Activated CD4-positive, alpha-beta memory T cell treated with anti-CD3 and anti-CD28 coated beads, Interleukin-2, amount 10 ng/mL, durations not matched to agents 7 days and 5 days (primary cell): ENCODE measurements at places on chromosomes 7 and 10. TPM values are rescaled to one million over a fixed set of nuclear protein-coding genes. Genes with fewer than 3 reads are reported as not detected.

The ZNF853 gene
- total RNA-seq = 0.23 TPM

GRCh38 chr7:136134503-136134902 is 157.3 kb upstream of the MTPN start:
- H3K4me1 ChIP-seq = peaks cover 12% of the 10 kb centered on the region
- DNase-seq = no peak
- H3K36me3 ChIP-seq = no peaks in the 10 kb centered on the region
- H3K4me3 ChIP-seq = no peak overlapping the region
- H3K27me3 ChIP-seq = no peaks in the 10 kb centered on the region

DNA sequence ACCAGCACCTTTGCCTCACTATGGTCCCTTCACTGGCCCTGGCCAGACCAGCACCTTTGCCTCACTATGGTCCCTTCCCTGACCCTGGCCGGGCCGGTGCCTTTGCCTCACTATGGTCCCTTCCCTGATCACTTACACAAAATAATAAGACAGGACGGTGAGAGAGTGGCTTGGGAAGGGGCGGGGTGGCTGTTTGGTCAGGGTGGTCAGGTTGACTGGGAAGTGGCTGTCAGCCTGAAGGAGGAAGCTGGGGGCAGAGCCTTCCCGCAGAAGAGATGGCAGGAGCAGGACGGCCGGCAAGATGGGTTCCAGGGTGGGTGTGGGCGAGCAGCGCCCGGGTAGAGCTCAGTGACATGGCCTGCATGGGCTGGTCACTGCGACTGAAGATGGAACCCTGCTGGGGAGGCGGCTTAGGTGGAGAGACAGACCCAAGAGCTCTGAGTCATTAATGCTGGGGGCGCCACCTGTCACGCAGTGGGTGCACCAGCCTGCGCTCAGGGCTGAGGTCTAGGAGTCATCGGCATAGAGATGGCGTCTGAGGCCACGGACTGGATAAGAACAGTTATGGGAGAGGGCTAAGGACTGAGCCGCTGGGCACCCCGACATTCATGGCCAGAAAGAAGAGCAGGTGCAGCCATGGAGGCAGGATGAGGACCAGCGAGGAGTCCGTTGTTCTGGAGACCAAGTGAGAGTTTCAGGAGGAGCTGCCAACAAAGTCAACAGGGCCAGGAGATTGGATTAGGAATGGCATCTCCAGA is 91.8 kb downstream of the CHST15 start:
- H3K27me3 ChIP-seq = peaks cover 2% of the 10 kb centered on the region
- H3K27ac ChIP-seq = no peak overlapping the region
- no peak for DNase-seq
- no peaks in the 10 kb centered on the region for H3K4me1 ChIP-seq
- H3K36me3 ChIP-seq = no peaks in the 10 kb centered on the region

DNA sequence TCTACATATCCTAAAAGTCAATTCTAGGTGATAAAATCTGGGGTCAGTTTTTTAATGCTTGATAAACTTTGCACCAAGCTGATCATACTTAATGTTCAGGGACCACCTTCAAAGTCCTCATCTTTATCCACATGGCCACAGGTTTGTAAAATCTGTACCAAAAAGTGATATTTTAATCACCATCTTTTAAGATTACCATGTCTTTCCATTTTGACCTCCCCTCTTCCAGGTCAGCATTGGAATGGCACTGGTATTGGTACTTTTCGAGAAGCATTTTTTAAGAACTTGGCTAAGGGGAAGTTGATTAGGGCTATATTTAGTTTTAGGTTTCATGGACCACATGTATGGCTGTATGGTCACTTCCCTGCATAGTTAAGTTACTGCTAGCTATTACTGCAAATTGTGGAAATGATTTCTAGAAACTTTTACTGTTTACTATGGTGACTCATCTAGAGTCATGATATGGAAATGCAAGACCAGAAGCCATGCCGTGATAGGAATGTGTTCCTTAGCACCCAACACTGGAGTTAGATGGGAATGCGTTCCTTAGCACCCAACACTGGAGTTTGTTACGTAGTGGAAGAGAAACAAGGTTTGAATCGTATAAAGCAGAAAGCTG is 50.8 kb upstream of the ABLIM1 start:
- H3K4me3 ChIP-seq = no peak overlapping the region
- no peaks in the 10 kb centered on the region for H3K36me3 ChIP-seq
- H3K27ac ChIP-seq = no peak overlapping the region
- no peaks in the 10 kb centered on the region for H3K4me1 ChIP-seq
- no peak for DNase-seq
- H3K27me3 ChIP-seq = peaks cover 39% of the 10 kb centered on the region

- no peak overlapping the region for H3K27ac ChIP-seq
- DNase-seq = no peak
- H3K27me3 ChIP-seq = no peaks in the 10 kb centered on the region
- peaks cover 1% of the 10 kb centered on the region for H3K4me1 ChIP-seq
Measured at GRCh38 chr10:47081264-47081663, 170.0 kb downstream of the PTPN20 start.

DNA sequence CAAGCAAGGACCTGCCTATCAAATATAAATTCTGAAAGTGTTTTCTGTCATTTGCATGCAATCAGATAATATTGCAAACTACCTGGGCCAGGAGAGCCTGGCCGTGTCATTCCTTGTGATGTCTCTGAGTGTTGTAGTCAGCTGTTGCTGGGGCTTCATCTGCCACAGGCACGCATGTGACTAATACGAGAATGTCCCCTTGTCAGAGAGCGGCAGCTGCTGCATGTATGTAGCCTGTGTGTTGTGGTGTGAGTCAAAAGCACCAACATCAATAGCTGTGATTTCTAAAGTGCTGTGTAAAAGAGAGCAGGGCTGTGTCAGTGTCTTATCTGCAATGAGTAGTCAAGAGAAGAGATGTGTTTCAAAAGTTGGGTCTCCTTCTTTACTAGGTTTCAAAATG is 155.4 kb downstream of the POU6F2 start:
- peaks cover 3% of the 10 kb centered on the region for H3K27me3 ChIP-seq
- H3K27ac ChIP-seq = no peak overlapping the region
- H3K4me1 ChIP-seq = no peaks in the 10 kb centered on the region

The MRPL32 gene
- 47.4 TPM for total RNA-seq

The GIMAP8 gene
- total RNA-seq = 25.1 TPM

- no peaks in the 10 kb centered on the region for H3K27me3 ChIP-seq
- no peak for DNase-seq
- no peak overlapping the region for H3K4me3 ChIP-seq
- H3K27ac ChIP-seq = no peak overlapping the region
- H3K4me1 ChIP-seq = no peaks in the 10 kb centered on the region
- no peaks in the 10 kb centered on the region for H3K36me3 ChIP-seq
Measured at GRCh38 chr10:25907261-25907660, 26.8 kb upstream of the MYO3A start.

The CHPF2 gene
- total RNA-seq = 56.0 TPM

DNA sequence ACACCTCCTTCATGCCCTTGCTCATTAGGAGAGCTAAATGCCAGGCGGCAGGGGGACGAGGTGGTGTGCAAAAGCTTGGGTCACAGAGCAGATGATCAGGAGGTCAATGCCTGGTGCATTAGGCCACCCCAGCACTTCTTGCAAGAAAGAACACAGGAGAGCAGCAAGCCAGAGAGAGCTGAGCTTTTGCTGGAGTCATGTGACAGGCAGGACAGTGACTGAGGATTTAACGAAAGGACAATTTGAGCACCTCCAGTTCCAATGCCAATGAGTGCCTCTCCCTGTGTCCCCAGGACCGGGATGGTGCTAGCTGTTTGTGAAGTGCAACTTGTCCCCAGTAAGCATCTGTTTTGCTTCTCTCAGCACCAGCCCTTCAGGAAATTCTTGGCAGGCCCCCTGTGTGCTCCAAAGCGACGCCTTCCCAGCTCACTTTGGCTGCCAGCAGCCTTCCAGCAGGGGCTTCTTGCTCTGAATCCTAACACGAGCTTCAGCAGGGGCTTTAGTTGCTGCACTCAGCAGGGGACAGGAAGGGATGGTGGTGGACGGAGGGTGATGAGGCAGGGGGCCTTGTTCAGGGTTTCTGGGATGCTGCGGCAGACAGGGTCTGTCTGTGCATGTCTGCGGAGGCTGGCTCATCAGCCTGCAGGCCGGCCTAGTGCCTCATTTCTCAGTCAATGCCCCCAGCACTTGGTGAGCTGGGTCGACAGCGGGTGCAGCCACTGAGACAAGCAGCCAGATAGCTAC is 368.1 kb downstream of the RPS24 start:
- no peak overlapping the region for H3K27ac ChIP-seq
- H3K27me3 ChIP-seq = peaks cover 7% of the 10 kb centered on the region
- peaks cover 3% of the 10 kb centered on the region for H3K4me1 ChIP-seq
- DNase-seq = no peak
- no peaks in the 10 kb centered on the region for H3K36me3 ChIP-seq
- H3K4me3 ChIP-seq = no peak overlapping the region

The CLDN12 gene
- 6.0 TPM for total RNA-seq

DNA sequence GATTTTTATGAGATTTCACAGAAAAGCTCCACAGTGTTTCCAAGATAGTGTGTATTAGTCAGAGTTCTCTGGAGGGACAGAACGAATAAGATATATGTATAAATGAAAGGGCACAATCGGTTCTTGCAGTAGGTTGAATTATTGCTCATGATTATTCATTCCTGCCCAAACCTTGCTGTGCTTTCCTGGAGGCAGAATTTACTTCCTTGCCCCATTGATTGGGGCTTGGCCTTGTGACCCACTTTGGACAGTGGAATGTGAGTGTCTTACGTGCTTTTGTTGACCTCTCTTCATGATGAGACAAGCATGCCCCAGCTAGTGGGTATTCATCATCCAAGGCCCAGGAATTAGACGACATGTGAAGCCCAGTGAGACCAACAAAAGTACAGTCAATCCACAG is 53.0 kb upstream of the ABCB5 start:
- H3K27ac ChIP-seq = no peak overlapping the region
- H3K4me3 ChIP-seq = no peak overlapping the region
- H3K36me3 ChIP-seq = no peaks in the 10 kb centered on the region
- no peak for DNase-seq

DNA sequence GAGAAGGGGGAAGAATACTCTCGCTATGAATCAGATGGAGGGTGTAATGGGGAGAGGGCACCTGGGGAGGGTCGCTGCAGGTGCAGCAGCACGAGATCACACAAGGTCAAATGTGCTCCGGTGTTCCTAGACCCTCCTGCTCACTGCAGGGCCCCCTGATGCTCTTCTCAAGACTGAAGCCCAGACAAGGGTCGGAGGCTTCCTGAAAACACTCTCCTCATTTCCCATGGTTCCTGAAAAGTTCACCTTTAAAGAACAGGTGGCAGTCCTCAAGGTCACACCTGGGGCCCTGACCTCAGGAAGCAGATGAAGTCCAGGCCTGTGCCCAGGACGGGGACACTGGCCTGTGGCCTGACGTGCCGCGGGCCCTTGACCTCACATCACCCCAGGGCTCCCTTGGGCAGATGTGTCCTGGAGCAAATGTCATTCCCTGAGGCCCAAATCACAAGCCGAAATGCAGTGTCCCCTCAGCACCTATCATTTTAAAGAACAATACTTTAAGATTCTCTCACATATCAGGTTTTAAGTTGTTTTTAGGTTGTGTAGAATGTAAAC is 289.8 kb downstream of the GLRX3 start:
- no peak overlapping the region for H3K27ac ChIP-seq
- no peaks in the 10 kb centered on the region for H3K4me1 ChIP-seq
- no peaks in the 10 kb centered on the region for H3K36me3 ChIP-seq
- H3K4me3 ChIP-seq = no peak overlapping the region
- no peak for DNase-seq

DNA sequence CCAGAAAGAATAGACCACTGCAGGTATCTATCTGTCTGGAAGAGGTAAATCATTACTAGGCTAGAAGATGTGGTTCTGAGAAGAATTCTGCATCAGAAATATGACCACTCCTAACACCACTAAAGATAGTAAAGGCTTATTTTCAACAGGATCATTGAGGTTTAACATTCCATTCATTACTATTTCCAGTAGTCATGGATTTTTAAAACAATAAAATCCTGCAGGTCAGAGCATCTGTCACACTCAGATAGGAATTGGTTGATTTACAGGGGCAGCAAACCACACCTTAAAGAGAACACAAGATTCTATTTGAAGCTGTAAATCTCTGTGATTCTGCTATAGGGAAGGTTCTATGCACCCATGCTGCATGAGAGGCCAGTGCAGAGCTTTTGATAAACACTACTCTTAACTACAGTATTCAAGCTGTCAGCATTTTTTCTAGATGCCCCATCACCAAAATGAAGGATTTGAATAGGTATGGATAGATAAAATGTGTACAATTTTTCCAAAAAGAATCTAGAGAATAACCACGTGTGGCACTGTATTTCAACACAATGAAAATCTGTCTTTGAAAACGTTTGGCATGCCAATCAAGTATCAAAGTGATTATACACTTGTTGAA is 14.6 kb downstream of the LRRC17 start:
- DNase-seq = no peak
- H3K27me3 ChIP-seq = no peaks in the 10 kb centered on the region
- no peak overlapping the region for H3K4me3 ChIP-seq
- no peaks in the 10 kb centered on the region for H3K4me1 ChIP-seq
- H3K36me3 ChIP-seq = no peaks in the 10 kb centered on the region

DNA sequence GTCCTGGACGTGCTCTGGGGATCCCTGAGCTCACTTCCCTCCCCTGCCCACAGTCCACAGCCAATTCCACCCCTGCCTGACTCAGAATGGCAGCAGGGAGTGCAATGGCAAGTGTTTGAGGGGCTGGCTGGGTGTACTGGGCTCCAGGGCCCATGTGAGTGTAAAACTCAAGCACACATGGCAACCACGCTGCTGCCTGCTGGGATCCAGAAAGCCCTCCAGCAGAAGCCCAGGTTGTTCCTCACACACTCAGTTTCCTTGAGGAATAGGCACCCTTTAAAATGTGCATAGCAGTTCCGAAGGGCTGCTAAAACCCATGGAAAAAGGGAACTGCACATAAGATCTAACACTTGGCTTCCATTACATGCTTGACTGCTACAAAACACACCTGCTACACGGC is 11.3 kb upstream of the ATP6V0A4 start:
- peaks cover 26% of the 10 kb centered on the region for H3K4me1 ChIP-seq
- H3K27ac ChIP-seq = no peak overlapping the region
- H3K27me3 ChIP-seq = no peaks in the 10 kb centered on the region

The ATG9B gene
- total RNA-seq = 7.9 TPM

GRCh38 chr10:88764110-88764509 is 4.3 kb downstream of the LIPN start:
- no peak overlapping the region for H3K27ac ChIP-seq
- peaks cover 23% of the 10 kb centered on the region for H3K27me3 ChIP-seq
- peaks cover 6% of the 10 kb centered on the region for H3K4me1 ChIP-seq
- H3K4me3 ChIP-seq = no peak overlapping the region

- no peak overlapping the region for H3K27ac ChIP-seq
- H3K27me3 ChIP-seq = peaks cover 23% of the 10 kb centered on the region
- DNase-seq = no peak
- peaks cover 18% of the 10 kb centered on the region for H3K36me3 ChIP-seq
- no peak overlapping the region for H3K4me3 ChIP-seq
Measured at GRCh38 chr10:104251443-104251842, 3.2 kb upstream of the GSTO1 start.

DNA sequence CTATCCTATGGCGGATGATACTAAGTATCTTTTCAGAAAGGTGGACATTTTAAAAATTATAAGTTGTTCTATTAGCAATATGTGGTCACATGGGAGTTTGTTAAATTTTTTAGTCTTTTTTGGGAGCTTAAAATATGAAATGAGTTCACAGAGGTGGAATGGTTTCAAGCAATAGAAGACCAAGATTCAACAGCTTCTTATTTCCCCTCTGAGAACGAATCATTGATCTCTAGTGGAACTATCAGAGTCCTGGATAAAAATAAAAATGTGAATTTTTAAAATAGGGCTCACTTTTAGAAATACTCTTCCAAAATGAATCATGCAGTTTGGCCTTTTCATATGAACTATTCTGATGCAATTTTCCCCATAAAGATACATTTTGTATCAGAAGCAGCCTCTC is 467.7 kb upstream of the KLF6 start:
- no peak overlapping the region for H3K27ac ChIP-seq
- no peak overlapping the region for H3K4me3 ChIP-seq
- DNase-seq = no peak
- H3K36me3 ChIP-seq = no peaks in the 10 kb centered on the region

The NUTM2A gene
- total RNA-seq = 0.15 TPM
